ENCODE measurements at places on chromosomes 4 and X.

DNA sequence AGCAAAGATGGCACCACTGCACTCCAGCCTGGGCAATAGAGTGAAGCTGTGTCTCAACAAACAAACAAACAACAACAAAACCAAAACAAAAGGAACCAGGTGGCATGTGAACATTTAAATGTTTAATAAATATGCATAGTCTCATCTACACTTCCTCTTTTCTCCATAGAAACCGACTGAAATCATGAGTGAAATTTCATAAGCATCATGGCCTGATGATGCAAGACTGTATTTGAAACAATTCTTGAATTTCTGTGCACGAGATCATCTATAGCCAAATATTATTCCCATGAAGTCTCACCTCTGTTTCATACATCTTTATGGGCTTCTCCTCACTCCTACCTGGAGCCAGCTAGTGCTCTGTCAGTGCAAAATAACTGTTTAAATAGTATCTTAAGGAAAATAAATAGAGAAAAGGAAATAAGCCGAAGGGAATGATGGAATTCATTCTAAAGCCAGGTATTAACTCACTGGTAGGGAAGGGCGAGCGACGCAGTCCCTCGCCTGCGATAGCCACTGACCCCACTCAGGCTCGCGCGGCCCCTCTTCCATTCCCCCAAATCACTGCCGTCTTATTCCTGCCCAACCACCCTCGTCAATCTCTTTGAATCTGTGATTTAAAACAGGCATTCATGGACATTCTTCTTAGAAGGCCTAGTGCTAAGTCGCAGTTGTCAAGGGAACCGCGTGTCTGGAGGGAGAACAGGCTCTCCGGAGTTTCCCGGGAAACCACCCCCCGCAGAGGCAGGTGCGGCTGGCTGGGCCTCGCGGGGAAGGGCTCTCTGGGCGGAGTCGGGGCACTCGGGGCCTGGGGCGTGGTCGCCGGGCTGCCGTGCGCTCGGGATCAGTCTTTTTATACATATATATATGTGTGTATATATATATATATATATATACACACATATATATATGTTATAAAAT is 52.4 kb upstream of the TRIM2 start:
- DNase-seq, result no peak

- DNase-seq, result no peak
Measured at GRCh38 chr4:100117750-100118149, 72.5 kb downstream of the DDIT4L start.

- DNase-seq, result no peak
Measured at GRCh38 chrX:85065512-85066198, 62.0 kb downstream of the APOOL start.

DNA sequence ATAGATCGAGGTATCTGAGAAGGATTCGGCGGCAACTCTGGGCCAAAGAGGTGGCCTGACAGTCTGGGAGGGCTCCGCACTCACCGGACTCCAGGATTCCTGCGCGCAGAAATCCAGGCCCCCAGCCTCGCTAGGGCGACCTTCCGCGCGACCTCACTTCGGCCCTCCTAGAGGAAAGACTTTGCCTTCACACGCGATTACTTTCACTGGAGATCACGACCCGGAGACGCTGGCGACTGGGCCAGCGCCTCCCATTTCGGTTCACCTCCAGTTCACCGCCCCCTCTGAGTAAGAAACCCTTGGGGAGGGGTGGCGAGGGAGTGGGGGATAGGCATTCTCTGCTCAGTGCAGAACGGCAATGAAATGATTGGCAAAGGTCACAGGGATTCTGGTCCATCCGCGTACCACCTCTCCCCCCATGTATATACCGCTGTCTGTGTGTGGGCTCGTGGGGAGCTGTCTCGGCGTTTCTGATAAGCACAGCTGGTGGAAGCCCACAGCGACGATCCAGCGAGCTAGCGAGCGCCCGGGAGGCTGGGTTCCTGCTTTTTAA is 2.5 kb downstream of the POU3F4 start:
- DNase-seq, result no peak

GRCh38 chr4:69057620-69058409 is 38.5 kb upstream of the UGT2B7 start:
- no peak for DNase-seq

- no peak for DNase-seq
Measured at GRCh38 chr4:22343606-22344005, 172.3 kb downstream of the ADGRA3 start.

DNA sequence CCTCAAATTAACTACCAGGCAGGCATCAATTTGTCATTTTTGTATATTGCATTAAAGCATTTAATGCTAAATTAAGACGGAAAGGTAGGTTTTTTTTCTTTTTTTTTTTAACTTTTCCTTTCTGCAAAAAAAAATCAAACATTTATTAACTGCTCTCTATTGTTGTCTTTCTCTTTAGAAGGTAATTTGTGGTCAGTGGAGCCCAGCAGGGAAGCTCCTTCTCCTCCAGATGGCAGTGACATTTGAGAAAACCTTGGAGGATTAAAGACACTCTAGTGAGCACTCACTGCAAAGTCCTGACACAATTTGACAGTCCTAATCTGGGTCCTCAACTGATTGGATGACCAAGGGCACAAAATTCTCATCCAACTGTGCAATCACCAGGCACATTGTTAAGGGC is 102.4 kb downstream of the SLIT2 start:
- no peak for DNase-seq

DNA sequence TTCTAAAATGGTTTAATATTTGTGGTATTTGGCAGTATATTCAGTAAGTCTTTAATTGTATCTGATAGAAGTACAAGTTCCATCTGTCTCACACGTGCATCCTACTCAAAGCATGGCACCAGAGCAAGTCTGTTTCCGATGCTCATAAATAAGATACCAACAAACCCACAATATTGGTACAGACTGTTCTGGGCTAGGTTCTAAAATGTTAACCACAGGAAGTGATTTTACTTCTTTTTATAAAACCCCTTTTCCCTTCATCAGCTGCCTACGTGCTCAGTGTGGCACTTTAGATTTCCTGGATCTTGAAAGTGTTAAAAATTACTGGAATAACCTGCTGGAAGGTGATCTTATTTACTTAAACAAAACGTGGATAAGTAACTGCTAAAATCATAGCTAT is 165.1 kb downstream of the CFAP299 start:
- no peak for DNase-seq

GRCh38 chr4:78939667-78940008 is 400 bp upstream of the PAQR3 start:
- no peak for DNase-seq

DNA sequence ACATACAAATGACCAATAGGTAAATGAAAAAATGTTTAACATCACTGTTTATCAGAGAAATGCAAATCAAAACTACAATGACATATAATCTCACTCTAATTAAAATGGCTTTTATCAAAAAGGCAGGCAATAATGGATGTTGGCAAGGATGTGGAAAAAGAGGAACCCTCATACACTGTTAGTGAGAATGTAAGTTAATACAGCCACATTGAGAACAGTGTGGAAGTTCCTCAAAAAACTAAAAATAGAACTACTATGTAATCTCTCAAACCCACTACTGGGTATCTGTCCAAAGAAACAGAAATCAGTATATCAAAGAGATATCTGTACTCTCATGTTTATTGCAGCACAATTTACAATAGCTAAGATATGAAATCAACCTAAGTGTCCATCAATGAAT is 165.9 kb upstream of the HHIP start:
- no peak for DNase-seq

GRCh38 chr4:7485096-7485495 is 50.4 kb upstream of the PSAPL1 start:
- DNase-seq, result no peak
